ENCODE measurements at places on chromosomes 6 and 20. TPM values are rescaled to one million over a fixed set of nuclear protein-coding genes. Genes with fewer than 3 reads are reported as not detected.

DNA sequence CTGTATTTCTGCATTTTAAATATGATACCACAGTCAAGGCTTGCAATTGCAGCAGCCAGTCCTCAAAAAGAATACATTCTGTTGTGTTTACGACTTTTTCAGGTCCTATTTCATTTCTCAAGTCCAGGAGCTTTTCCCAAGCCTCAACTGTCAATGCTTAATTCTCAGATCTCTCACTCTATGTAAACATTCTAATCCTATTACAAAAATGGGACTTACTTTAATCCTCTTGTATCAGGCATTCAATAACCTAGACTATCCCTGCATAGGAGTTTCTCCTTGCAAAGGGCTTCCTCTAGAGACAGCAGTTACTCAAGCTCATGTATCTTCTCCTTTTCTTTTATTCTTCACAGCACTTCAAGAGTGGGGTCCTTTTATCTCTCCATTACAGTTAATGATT lies 1293.0 kb downstream of the GRIK2 start:
- no peak for DNase-seq

- DNase-seq = no peak
These were observed 959.8 kb downstream of the EPHA7 start for GRCh38 chr6:92459606-92460005.

The HLA-DQB1 gene
- 0.10 TPM for total RNA-seq

The ADNP gene
- total RNA-seq = 43.0 TPM

DNA sequence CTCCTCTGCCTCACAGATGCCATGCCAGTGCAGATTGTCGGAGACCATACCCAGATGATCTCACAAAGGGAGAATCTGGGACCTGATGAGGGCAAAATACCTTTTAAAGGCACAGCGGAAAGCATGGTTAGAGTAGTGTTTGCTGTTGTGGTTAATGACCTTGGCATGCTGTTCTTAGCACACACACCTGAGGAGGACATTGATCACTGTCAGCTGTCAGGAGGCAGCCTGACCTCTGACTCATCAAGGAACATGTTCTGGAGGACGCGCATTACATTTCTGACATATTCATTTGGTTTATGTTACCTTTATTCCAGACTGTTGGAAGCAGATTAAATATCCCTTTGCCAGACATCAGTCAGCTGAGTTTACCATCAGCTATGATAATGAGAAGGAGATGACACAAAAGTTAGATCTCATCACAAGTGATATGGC lies 57.1 kb downstream of the GOPC start:
- DNase-seq = no peak

The NR2E1 gene
- not detected for total RNA-seq

GRCh38 chr20:21867811-21868210 lies 162.3 kb downstream of the PAX1 start:
- DNase-seq = no peak

GRCh38 chr6:45667300-45667699 lies 289.6 kb upstream of the SUPT3H start:
- DNase-seq = no peak

GRCh38 chr20:47349365-47350180 lies 6.9 kb downstream of the ZMYND8 start:
- no peak for DNase-seq

The AVP gene
- total RNA-seq = not detected

DNA sequence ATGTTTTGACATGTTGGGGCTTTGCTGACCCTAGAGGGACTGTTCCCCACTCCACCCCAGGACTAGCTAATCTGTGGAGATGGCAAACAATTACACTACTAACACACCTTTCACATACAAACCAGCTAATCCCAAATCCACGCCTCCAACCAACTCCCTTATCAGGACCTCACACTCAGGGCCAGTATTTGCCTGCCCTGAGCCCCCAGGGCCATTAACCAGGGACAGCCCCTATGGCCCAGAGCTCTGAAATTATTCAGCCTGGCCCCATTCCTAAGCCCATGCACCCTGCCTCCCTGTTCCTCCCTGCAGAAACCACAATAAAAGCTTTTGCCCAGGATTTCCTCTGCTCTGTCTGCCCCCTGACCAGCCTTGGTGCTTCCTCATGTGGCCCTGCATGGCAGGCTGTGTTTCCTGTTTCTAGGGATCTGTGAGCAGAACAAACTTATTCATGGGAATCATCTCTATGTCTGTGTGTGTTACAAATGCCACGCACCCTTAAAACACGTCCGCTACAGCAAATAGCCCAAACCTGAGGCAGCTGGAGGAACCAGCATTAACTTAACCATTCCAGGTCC lies 121.2 kb downstream of the PXDC1 start:
- no peak for DNase-seq

DNA sequence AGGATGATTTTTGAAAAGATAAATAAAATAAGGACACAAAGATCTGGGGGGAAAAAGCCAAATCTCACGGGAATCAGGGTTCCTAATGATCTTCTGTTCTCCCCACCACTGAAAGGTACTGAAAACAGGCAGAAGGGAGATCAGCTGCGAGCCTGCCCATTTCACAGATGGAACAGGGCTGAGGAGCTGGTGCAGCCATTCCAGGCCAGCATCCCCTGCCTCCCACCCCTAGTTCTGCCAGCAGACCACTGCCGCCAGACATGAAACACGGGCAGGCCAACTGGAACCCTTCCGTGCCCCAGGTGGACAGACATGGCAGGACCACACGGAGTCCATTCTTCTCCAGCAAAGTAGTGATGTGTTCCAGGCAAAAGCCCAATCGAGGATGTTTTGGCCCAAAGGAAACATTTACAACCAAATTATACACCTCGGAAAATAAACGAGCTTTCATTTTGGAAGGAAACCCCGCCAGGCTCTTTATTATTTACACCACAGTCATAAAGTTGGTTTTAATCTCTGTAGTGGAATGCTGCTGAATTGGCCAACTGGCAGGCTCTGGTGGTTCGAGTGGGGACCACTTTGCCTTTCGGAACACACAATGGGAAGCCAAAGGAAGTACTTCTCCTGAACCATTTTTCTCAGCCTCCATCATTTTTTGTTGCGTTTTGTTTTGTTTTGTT lies 28.2 kb downstream of the ISM1 start:
- no peak for DNase-seq

GRCh38 chr6:23350752-23351453 lies 775.1 kb upstream of the NRSN1 start:
- no peak for DNase-seq

GRCh38 chr6:885051-885590 lies 192.2 kb upstream of the EXOC2 start:
- no peak for DNase-seq

DNA sequence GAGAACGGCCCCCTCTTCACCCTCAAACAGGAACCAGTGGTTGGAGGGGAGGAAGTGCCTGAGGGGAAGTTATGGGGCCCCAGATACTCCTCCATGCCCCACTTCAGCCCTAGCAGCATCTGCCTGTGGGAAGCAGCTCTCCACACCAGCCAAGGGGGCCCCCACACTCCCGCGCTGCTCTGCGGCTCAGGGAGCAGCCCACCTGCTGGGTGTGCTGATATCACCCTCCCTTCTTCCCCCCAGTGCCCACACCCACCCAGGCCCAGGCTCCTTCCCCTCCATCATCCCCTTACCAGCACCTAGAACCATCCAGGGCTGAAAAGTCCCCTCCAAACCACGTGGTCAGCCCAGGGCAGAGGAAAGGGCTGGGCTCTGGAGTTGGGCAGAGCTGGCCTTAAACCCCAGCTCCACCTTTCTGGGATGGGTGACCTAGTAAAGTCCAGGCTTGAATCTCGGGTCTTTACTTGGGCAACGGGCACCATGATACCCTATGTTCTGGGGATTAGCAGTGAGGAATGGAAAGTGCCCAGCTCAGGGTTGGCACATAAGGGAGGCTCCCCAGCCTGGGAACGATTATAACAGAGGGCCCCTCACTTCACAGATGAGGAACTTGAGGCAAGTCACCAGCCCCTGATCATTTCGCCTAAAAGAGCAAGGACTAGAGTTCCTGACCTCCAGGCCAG lies 663 bp downstream of the LST1 start:
- DNase-seq = no peak

DNA sequence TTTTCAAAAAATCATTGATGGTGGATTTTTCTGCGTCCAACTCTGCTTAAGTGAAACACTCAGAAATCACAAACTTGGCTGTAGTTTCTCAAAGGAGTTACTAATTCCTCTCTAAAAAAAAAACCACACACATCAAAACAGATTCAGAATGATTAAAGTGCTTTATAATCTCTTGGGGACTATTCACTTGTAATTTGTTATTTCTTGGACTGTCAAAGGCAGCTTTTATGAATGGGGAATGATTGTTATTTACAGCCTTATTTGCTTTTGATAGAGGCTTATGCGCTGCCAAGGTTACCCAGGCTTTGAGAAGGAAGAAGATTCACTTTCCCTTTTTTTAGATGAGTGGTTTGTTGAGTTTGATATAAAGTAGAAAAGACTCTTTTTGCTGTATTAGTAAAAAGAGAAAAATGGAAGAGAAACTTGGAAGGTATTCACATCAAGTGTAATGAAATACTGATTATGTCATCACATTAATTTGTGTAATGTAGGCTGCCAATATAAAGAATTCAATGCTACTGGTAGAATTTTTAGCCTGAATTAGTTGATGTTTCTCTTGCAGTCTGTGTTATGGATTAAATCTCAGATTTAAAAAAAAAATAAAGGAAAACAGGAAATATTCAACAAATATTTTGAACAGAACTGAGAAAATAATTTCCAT lies 381.0 kb upstream of the SASH1 start:
- no peak for DNase-seq

The ARFGEF3 gene
- total RNA-seq = 5.1 TPM

DNA sequence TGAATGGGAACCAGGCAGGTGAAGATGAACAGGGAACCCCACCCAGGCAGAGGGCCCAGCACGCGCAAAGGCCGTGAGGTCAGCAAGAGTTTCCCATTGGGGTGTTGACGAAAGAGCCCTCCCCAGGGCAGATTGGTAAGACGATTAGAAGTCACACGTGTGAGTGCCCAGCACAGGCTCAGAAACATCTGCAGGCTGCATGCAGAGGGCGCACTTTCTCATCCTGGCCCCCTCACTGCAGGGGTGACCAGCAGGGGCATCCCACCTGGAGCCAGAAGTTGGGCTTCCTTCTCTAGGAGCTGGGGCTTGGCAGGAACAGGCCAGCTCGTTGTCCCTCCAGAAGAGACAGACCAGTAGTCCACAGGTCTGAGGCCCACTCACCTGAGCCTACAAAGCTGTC lies 38.4 kb downstream of the VSTM2L start:
- no peak for DNase-seq

DNA sequence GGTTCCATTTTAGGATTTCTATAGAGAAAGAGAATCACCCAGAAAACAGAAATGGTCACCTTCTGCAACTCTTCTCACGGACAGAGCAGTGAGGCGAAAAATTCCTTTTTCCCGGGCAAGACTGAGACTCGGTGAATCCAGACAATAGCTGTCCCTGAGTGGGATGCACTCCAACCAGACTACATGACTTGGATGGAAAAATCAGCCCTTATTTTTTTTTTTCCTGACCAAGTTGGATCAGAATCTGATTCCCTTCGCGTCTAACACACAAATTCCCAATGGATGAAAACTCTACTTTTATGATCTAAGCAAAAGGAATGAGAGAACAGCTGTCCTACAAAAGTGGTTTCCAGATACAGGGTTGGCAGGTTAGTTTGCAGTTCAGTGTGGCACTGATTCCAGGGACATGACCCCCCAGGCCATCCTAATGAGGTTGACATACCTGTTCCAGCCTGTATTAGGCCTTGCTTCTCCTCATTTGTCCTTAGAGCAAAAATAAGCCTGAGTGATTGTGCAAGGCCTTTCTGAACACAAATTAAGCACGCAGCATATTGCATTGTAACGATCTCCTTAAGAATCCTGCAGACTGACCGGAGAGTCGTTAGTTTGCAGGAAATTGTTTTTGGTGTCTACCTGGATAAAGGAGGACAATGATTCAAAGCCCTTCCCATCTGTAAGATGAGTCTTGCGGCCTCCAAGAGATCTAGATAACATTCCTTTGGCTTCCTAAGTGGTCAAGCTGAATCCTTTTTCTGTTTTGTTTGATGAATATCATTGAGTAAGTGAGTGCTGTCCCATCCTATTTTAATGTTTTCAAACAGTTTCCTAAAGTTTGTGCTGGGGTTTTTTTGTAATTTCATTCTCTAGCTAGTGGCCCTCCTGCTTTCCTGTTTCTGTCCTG lies 1.5 kb upstream of the NEDD9 start:
- DNase-seq = no peak

The EPM2A gene
- 4.3 TPM for total RNA-seq

The SLA2 gene
- not detected for total RNA-seq

DNA sequence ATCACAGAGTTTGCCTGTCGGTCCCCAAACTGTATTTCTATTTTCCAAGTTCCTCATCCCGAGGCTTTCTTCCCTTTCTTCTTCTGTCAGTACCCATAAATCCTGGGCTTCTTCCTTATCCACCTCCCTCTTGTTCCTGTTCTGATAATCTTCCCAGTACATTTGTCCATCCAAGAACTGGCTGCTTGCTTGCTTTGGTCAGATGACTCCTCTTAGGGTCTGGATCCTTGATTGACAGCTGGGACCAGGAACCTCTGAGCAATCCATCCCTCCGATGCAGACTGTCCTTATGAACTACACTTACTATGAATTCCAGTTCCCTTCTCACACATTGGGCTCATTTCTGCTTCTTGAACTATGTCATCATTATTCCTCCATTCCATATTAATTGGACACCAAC lies 275.3 kb upstream of the CITED2 start:
- DNase-seq = no peak

GRCh38 chr6:123712831-123713230 lies 76.1 kb upstream of the TRDN start:
- no peak for DNase-seq

The MEI4 gene
- not detected for total RNA-seq

The SGK2 gene
- not detected for total RNA-seq

DNA sequence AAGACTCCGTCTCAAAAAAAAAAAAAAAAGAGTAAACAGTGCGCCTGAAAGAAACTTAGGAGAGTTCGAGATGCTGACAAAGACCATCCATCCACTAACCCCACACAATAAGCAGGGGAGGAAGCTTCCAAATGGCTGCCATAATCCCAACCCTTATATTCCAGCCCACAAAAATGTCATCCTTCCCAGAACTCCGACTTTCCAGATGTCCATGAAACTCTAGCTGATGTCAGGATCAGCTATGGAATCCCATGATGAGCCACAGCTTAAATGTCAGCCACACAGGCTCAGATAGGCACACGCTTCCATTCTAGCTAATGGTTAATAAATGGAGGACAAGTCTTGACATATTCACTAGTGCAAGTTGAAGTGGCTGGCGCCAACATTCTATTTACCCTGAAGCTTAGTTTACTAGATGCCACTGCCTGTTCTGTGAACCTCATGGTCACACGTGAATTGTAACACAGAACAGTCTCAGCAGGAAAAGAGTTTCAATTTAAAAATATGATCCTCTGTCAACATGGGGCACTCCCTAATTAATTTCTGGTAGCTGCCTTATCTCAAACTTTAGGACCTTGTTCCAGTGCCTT lies 75.5 kb downstream of the FOXF2 start:
- DNase-seq = no peak

Measured in glomerular endothelial cell (primary cell).